ENCODE measurements at places on chromosomes 7 and 10.

GRCh38 chr7:24971333-24972165, 8.4 kb downstream of the OSBPL3 start:
- DNase-seq, result no peak

DNA sequence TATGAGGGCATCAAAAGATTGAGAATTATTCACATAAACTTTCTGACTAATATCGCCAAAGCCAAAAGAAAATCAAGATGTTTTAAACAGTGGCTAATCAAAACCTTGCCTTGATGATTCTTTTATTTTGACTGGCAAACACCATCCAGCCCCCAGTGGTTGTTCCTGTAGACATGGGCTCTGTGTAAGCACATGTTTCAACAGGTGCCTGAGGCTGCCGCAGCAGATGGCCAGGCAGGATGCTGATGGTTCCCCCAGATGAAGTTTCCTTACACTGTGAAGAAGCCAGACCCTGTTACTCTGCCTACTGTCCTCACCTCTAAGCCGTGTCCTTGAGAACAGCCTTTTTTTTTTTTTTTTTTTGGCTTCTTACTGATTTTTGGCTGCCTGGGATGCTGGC, 146.5 kb downstream of the RAB11FIP2 start:
- no peak for DNase-seq

DNA sequence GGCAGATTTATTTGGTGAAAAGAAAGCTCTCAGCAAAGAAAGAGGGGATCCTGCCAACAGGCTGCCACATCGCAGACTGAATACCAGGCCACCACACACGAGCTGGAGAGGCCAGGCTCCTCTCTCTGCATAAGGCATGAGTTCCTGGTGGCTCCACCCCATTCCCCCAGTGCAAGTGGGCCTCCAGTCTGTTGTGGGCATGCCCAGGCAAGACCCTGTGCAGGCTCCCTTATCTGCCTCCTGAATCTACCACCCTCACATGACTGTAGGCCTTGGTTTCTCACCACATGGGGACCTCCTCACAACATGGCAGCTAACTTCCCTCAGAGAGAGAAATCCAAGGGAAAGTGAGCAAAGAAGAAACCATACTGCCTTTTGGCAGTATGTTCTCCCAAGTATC, 26.7 kb upstream of the CUL1 start:
- no peak for DNase-seq

- no peak for DNase-seq
Measured at GRCh38 chr10:109030581-109031210, 892.6 kb downstream of the XPNPEP1 start.

GRCh38 chr10:84308021-84308420, 20.4 kb upstream of the CCSER2 start:
- DNase-seq, result no peak

DNA sequence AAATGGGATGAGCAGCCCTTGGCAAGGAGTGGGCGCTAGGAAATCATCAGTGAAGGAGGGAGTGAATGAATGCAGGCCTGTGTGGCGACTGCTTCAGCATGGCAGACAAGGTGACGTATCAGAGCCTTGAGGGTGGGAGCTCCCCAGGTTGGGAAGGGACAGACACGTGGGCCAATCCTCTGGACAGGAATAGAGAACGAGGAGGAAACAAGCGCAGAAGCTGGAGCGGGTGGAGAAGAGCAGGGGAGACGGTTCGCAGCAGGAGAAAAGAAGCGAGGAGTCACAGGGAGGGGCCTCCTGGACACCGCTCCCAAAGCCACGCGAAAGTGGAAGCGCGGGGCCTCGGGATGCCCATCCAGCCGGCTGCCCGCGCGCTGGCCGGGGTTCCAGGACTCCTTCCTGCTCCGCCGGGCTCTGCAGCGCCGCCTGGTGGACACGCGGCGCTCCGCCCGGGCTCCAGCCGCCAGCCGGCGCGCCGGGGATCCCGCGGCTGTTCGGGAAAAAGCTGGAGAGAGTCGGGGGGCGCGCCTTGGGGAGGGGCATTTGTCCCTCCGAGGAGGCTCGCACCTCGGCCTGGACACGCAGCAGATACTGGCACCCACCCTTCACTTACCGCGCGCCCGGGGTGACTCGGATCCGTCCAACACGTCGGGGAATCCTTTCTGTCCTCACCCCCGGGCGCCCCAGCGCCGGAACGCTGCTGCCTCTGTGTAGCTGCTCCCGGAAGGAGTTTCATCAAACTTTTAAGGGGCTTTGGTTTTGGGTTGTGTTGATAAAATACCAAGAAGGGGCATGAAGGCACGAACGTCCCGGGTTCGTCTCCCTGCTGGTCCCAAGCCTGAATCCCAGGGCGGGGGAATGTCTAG, 6.3 kb downstream of the ZNF503 start:
- no peak for DNase-seq

GRCh38 chr7:105270117-105270516, 118.6 kb downstream of the SRPK2 start:
- DNase-seq, result no peak

Data from CD4-positive, alpha-beta T cell treated with Interleukin-17A for 1 hour (primary cell).